Activated T-cell treated with anti-CD3 and anti-CD28 coated beads for 24 hours (primary cell): ENCODE measurements at places on chromosomes 6 and 20.

- DNase-seq: no peak
These were observed 21.3 kb downstream of the CASS4 start for GRCh38 chr20:56433221-56433879.

DNA sequence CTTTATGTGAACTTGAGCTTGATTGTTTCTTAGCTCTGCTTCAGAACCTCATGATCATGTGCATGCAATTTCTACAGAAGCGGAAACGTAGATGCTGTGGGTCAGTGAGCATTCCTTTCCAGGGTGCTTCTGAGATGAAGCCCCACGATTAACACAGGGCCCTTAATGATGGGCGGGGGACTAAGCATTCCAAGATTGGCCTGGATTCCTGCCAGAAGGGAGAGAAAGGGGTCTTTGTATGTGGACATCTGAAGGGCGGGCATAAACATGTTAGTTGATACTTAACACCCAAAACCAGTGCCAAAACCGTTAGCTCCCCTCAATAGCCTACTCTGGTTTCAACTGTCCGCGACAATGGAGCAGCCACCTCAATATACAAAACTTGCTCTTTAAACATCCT, 46.9 kb upstream of the POU3F2 start:
- no peak for DNase-seq

GRCh38 chr6:126103993-126104392, 117.7 kb downstream of the TRMT11 start:
- no peak for DNase-seq

GRCh38 chr6:157879034-157879872, 56.2 kb downstream of the SNX9 start:
- no peak for DNase-seq

- DNase-seq: no peak
These were observed 106.8 kb upstream of the EXOC2 start for GRCh38 chr6:799769-800168.

- no peak for DNase-seq
These were observed 23.6 kb downstream of the GSTA2 start for GRCh38 chr6:52739627-52740026.

DNA sequence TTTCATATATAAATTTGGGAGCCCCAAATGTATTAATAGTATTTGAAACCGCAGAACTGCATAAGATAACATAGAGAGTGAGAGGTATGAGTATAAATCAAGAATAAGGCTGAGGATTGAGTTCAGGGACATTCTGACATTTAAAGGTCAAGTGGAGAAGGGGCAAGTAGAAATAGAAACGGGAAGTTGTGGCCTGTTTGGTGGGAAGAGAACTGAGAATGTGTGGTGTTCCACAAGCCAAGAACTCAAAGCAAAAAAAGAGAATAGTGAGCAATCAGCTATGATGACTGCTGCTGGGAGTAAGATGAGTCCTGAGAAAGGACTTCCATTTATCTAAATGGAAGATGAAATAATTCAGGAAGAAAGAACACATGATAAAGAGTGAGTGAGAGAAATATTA, 418.4 kb downstream of the CD109 start:
- no peak for DNase-seq

DNA sequence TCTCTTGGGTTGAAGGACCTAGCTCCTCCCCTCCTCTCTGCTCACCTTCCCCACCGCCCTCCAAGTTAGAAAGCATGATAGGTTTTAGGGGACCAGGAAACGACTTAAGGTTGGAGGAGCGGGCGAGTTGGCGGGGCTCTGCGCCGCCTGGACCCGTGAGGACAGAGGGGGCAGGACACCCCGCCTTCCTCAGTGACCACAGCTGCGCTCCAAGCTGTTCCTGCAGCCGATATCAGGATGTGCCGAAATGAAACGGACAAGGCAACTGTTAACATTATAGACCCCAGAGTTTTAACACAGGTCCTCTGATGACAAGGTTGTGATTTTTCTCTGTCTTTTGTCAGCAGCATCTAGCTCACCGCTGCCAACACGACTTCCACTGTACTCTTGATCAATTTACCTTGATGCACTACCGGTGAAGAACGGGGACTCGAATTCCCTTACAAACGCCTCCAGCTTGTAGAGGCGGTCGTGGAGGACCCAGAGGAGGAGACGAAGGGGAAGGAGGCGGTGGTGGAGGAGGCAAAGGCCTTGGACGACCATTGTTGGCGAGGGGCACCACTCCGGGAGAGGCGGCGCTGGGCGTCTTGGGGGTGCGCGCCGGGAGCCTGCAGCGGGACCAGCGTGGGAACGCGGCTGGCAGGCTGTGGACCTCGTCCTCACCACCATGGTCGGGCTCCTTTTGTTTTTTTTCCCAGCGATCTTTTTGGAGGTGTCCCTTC, at the start of gene GRM1:
Gene GRM1, plus strand, starts transcription at position 212 of the 722 bp plus-strand sequence. Its CDS starts 456 bp downstream, at position 668.
- no peak for DNase-seq
